Hindlimb muscle (tissue), 1 donor: ENCODE measurements at places on chromosomes 11 and 22.

DNA sequence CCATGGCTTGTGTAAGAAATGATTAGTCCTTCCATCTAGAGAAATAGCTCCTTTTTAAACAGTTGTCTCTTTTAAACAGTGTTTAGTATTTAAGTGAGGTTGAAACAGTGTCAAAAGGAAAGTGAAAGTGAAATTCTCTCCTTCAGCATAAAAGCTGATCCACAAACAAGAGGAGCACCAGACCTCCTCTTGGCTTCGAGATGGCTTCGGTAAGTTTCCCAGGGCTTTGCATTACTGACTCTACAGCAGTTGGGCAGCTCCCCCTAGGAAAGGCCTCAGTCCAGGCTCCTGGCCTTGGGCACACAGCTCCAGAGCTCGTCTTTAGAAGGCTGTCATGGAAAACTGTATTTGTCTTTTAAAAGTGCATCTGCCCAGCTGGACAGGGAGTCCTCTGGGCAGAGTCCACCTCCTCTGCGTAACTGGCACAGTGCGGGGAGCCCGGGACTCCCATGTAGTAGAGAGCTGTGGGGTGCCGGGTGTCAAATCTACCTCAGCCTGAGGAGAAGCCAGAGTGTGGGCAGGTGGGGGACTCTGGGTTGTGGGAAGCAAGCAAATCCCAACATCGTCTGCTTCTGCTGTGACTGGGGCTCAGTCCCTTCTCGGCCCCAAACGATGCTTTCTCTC lies at the start of gene PLAAT4:
Gene PLAAT4 (plus strand): TSS at position 140 of the 624 bp plus-strand sequence. CDS start 61 bp downstream, at position 201.
- DNase-seq, result peak; percentile 68

- DNase-seq, result no peak
Measured at GRCh38 chr11:121841487-121842191, 274.4 kb downstream of the BLID start.

- DNase-seq, result no peak
Measured at GRCh38 chr22:24188705-24189248, 7.5 kb downstream of the SUSD2 start.

DNA sequence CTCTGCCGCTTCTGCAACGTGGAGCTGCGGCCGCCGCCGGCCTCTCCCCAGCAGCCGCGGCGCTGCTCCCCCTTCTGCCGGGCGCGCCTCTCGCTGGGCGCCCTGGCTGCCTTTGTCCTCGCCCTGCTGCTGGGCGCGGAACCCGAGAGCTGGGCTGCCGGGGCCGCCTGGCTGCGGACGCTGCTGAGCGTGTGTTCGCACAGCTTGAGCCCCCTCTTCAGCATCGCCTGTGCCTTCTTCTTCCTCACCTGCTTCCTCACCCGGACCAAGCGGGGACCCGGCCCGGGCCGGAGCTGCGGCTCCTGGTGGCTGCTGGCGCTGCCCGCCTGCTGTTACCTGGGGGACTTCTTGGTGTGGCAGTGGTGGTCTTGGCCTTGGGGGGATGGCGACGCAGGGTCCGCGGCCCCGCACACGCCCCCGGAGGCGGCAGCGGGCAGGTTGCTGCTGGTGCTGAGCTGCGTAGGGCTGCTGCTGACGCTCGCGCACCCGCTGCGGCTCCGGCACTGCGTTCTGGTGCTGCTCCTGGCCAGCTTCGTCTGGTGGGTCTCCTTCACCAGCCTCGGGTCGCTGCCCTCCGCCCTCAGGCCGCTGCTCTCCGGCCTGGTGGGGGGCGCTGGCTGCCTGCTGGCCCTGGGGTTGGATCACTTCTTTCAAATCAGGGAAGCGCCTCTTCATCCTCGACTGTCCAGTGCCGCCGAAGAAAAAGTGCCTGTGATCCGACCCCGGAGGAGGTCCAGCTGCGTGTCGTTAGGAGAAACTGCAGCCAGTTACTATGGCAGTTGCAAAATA lies 816 bp downstream of the PDE3B start:
- DNase-seq, result peak; percentile 42

GRCh38 chr11:16909359-16910035 lies 104.7 kb downstream of the PLEKHA7 start:
- no peak for DNase-seq

- DNase-seq, result no peak
Measured at GRCh38 chr11:45494738-45495137, 170.7 kb downstream of the CHST1 start.

GRCh38 chr22:45105281-45105702 lies 58.4 kb upstream of the NUP50 start:
- no peak for DNase-seq

- DNase-seq, result no peak
Measured at GRCh38 chr22:39437791-39438704, 18.8 kb upstream of the MGAT3 start.

DNA sequence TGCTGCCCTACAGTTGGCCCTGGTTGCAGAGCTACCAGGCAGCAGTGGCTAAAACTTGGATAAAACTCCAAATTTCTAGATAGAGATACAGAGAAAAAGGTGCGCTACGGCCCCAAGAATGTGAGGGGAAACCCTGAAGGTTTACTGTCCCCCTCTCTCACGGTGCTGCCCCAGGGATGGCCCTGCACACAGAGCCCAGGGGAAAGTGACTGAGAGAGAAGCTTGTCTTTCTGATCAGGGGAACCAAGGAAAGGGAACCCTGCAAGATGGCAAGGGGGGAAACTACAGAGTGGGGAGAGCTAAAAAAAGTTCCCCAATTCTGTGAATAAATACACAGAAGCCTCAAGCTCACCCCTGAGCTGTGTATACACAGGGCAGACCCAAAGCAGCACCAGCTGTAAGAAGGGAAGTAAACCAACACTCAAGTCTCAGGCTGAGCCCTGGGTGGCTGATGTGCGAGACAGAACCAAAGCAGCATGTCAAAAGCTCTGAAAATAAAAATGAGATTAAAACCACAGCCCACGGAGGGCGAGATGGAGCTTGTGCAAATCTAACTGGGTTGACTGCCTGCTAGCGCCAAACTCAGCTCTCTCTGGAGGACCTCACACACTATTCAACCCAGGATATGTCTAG lies 22.1 kb downstream of the GNB1L start:
- DNase-seq, result no peak

DNA sequence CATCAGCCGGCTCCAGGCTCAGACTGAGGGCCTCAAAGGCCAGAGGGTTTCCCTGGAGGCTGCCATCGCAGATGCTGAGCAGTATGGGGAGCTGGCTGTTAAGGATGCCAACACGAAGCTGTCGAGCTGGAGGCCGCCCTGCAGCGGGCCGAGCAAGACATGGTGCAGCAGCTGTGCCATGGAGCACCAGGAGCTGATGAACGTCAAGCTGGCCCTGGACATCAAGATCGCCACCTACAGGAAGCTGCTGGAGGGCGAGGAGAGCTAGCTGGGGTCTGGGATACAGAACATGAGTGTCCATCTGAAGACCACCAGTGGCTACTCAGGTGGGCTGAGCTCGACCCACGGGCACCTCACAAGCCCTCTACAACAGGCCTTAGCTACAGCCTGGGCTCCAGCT lies 4.0 kb upstream of the SCUBE2 start:
- no peak for DNase-seq

- DNase-seq, result peak; percentile 31
Measured at GRCh38 chr11:17496406-17496805, 19.8 kb upstream of the ABCC8 start.

DNA sequence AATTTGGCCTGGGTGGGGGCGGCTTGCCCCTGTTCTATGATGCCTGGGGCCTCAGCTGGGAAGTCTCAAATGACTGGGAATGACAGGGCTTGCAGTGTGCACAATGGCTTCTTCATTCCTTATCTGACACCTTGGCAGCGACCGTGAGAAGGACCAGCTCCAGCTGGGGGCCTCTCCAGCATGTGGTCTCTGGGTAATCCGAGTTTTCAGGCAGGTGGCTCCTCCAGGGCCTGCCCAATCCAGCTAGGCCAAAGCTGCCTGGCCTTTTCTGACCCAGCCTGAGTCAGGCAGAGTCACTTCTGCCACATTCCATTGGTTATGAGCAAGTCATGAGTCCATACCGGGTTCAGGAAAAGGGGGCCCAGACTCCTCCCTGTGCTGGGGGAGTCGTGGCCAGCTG lies 646.0 kb downstream of the OPCML start:
- no peak for DNase-seq

GRCh38 chr11:33315822-33316221 lies 58.6 kb downstream of the HIPK3 start:
- no peak for DNase-seq

- DNase-seq, result peak; percentile 6
Measured at GRCh38 chr11:73789279-73789670, 1.6 kb downstream of the MRPL48 start.

DNA sequence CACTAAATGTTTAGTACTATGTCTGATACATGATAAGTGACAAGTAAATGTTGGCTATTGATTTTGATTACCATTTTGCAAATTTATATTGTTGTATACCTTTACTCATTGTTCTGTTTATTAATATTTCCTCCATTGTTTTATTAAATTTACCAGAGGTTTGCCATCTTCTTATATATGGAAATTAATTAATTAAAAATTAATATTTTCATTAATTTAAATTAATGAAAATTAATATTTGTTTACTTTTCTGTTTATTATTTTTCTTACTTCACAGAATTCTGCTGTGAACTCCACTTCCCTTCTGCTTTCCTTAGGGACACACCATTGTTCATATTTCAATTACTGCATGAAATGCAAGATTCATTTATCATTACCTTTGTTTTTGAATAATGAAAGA lies 331.0 kb downstream of the LARGE1 start:
- DNase-seq, result no peak

- no peak for DNase-seq
Measured at GRCh38 chr11:62482753-62483152, 63.9 kb downstream of the AHNAK start.

GRCh38 chr11:108596701-108597100 lies 3.1 kb upstream of the EXPH5 start:
- no peak for DNase-seq

GRCh38 chr11:113884361-113884836 lies 9.0 kb upstream of the USP28 start:
- no peak for DNase-seq

- no peak for DNase-seq
Measured at GRCh38 chr11:6027501-6027900, 3.1 kb downstream of the OR56A1 start.

DNA sequence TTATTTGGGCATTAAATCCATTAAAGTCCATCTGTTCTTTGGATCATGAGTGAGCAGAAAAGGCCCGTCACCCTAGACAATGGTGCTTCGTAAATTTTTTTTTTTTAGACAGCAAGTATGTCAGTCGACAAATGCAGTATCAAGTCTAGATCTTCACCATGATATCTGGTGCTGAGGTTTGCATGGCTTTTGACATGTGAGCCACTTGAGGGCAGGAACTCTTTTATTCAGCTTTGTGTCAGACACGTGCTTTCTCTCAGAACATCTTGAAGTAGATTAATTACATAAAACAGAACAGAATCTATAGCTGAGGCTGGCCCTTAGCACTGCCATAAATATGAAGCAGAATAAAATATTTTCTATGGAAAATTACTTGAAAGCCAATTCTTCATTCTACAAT lies 62.9 kb upstream of the CARD18 start:
- DNase-seq, result no peak

DNA sequence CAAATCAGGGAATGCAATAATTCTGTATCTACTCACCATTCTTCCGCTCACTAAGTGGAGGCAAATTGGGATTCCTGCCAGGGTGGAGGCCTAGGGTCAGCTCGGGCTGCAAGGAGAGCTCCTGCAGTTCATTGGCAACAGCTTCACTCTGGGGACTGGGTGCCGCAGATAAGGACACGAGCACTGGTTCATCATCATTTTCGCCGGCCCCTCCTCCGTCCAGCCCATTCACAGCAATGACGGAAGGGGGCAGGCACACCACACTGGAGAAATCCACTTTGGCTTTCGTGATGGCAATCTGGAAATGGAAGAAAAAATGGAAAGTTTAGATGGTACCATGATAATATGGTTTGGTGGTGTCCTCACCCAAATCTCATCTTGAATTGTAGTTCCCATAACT lies 84.4 kb downstream of the MRTFA start:
- no peak for DNase-seq

DNA sequence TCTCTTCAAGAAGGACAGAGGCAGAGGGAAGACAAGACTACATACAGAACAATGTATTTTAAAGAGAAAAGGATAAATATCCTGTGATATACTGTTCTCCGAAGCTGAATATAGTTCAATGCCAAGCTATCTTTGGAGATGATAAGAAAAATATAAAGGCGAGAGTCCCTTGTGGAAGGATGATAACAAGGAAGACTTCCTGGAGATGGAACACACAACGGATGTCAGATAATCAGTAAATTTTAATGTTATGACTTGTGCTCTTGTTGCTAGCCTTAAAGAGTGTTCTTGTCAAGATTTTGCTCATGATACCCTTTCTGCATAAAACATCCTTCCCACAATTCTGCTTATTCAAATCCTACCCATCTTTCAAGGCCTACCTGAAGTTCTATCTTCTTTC lies 6.8 kb upstream of the CTR9 start:
- no peak for DNase-seq

DNA sequence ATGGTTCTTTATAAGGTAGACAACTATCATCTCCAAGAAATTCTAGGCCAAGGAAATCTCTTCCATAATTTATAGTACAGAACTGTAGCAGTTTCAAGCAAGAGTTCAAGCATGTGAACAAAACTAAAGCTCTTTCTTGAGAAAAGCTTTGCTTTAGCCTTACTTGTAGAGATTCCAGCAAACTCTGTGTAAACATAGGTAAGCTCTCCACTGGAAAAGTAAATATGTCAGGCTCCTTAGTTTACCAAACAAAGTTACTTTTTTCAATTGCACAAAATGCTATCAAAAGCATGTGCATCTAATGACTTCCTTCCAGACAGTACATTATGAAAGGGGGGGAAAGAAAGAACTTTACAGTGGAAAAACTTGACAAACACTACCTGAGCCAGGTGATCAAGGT lies 125.0 kb downstream of the SIK3 start:
- no peak for DNase-seq

- no peak for DNase-seq
Measured at GRCh38 chr22:20131597-20131858, at the start of gene ZDHHC8. ZDHHC8 (plus strand) TSS chr22:20131804; CDS start chr22:20131948, 144 bp downstream.

GRCh38 chr11:100719809-100720221 lies 32.7 kb downstream of the ARHGAP42 start:
- no peak for DNase-seq

DNA sequence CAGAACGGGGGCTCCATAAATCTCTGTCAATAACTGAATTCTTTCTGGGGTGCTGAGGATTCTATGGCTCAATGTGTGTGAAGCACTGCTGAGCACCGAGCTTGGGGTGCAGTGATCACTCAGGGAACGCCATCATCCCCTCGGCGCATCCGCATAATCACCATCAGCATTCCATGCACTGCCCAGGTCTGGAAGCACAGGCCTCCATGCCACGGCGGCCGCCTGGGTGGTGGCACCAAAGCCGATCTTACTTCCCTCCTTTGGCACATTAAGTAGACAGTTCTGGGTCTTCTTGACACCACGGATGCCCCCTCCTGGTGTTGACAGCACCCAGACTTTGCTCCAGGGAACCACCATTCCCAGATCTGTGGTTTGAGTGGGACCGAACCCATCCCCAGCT lies 15.6 kb downstream of the LTO1 start:
- DNase-seq, result no peak
